ENCODE measurements at places on chromosomes 11 and 22. TPM values are rescaled to one million over a fixed set of nuclear protein-coding genes. Genes with fewer than 3 reads are reported as not detected.

Gene TSPAN32
- 0.17 TPM for total RNA-seq

Gene CARNS1
- under 0.01 TPM for total RNA-seq

Gene POTEH
- not detected for total RNA-seq

Gene VPS37C
- 7.2 TPM for total RNA-seq

Gene APOBEC3B
- 0.77 TPM for total RNA-seq

Gene PANX2
- total RNA-seq, result 0.17 TPM

Gene MYO18B
- 0.17 TPM for total RNA-seq

Gene PLEKHB1
- 2.5 TPM for total RNA-seq

Gene KCNJ11
- total RNA-seq, result not detected

Gene CELSR1
- total RNA-seq, result 2.1 TPM

Gene CEP126
- total RNA-seq, result 1.8 TPM

Gene FXYD6
- 8.0 TPM for total RNA-seq
